Cardiac muscle cell (in vitro differentiated cells and primary cell): ENCODE measurements at places on chromosomes 16 and 17. TPM values are rescaled to one million over a fixed set of nuclear protein-coding genes. Genes with fewer than 3 reads are reported as not detected.
A peak's percentile ranks its signal among the peaks of the same experiment; 100 is the strongest.

Gene SSTR5
- 0.55 TPM in 1 of 2 replicates, not detected in the other for polyA plus RNA-seq

Gene ABHD15
- 4.8 and 5.3 TPM in 2 replicates for polyA plus RNA-seq

Gene PRCD
- polyA plus RNA-seq = 13.3 and 14.4 TPM in 2 replicates

Gene CCL1
- polyA plus RNA-seq = not detected in 2 replicates

Gene MYH1
- not detected in 2 replicates for polyA plus RNA-seq

Gene EFNB3
- 72.0 and 86.9 TPM in 2 replicates for polyA plus RNA-seq

Gene MMP15
- 317 and 388 TPM in 2 replicates for polyA plus RNA-seq

Gene RNF112
- 0.66 and 0.79 TPM in 2 replicates for polyA plus RNA-seq

Gene ACAP1
- 25.9 and 32.1 TPM in 2 replicates for polyA plus RNA-seq

DNA sequence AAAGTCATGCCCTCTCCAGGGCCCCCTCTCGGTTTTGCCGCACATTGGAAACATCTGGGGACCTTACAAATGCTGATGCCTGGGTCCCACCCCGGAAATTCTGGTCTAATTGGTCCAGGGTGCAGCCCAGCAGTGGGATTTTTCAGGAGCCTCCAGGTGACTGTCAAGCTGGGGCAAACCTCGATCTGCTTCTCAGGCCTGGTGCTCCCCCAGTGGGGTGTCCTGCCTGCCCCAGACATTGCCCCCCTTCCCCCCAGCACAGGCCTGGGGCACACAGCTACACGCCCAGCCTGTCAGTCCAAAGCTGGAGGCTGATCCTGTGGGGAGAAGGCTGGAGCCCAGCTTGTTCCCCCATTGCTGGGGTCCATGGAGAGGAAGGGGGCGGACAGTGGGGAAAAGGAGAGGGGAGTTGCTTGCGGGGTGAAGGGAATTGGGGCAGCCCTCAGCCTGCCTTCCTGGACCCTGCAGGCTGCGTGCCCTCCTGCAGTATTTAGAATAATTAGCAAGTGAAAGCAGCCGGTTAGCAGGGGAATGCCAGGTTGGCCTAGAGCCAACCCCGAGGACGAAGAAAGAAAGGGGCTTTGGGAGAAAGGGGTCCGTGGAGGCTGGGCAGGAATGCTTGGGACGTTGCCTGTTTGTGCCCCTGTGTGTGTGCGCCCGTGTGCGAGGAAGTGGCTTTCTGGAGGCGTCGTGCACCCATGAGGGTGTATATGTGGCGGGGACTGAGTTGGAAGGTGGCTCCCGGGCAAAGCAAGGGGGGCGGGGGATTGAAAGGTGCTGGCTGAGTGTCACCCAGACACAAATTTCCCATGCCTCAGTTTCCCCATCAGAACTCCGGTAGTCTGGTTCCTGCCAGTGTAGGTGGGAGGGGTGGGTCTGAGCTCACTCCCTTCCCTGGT lies 5.9 kb downstream of the FOXJ1 start:
- DNase-seq = no peak

DNA sequence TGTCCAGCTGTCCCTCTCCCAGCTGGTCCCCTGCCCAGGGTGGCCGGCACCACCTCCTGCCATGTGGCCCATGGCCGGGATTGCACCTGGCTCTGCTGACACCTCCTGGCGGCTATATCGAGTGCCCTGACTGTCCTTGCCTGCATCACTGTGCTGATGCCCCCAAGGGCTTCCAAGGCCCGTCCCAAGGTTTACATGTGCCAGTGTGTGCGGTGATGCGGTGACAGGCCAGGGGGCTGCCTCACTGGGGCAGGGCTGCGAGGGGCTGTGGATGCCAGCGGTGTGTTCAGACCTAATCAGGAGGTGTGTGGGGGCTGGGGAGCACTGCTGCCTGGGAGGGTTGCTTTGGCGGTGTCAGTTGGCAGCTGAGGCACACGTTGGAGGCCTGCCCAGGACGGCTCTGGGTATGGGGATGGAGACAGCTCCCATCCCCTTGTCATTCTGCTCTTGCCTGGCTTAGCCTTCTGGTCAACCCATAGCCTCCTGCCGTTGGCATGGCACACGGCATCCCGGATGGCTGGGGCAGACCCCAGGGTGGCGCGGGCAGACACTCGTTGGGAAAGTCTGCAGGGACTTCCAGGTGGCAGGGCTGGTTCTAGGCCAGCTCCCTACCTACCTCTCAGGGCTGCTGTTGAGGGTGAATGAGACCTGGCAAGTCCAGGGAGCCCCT lies 5.5 kb downstream of the MAP2K3 start:
- DNase-seq = no peak

GRCh38 chr17:62017496-62017895 lies 47.6 kb downstream of the MED13 start:
- DNase-seq = peak; percentile 6

GRCh38 chr16:56547949-56548567 lies 16.8 kb upstream of the MT4 start:
- peak; percentile 7 for DNase-seq

GRCh38 chr16:89922884-89923639 lies at the start of gene TUBB3:
TSS of gene TUBB3 (plus strand) at chr16:89923342. CDS start at chr16:89923402, 60 bp downstream.
- peak; percentile 86 for DNase-seq

DNA sequence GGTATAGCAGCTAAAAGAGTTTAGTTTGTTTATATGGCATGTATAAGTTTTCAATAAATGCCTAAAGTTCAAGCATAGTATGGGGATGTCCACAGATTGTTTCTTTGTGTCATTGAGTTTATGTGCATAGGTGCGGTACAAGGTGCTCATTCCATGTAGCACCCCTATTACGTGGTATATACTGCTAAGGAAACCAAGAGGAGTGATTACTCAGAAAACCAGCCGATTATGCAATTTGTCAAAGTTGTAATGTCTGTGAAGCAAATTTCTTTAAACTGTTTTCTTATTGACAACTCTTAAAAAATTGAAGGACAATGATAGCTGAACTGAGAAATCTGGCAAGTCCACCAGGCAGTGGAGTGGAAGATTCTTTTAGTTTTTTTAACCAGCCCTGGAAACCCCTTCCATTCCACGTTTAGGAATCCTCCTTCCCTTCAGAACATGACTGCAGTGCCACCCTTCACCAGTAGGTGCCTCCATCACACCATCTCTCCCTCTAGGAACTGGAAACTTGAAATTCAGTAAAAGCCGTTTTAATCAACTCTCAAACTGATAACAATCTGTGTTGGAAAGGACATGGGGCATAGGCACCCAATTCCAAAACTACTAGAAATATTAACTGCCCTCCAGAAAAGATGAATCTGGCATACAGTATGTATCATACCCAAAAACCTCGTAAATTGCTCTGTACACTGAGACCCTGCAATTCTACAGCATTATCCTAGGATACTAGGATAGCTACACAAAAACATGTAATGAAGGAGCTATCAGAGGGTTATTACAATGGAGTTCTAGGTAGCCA lies 43.5 kb downstream of the REXO5 start:
- peak; percentile 58 for DNase-seq

DNA sequence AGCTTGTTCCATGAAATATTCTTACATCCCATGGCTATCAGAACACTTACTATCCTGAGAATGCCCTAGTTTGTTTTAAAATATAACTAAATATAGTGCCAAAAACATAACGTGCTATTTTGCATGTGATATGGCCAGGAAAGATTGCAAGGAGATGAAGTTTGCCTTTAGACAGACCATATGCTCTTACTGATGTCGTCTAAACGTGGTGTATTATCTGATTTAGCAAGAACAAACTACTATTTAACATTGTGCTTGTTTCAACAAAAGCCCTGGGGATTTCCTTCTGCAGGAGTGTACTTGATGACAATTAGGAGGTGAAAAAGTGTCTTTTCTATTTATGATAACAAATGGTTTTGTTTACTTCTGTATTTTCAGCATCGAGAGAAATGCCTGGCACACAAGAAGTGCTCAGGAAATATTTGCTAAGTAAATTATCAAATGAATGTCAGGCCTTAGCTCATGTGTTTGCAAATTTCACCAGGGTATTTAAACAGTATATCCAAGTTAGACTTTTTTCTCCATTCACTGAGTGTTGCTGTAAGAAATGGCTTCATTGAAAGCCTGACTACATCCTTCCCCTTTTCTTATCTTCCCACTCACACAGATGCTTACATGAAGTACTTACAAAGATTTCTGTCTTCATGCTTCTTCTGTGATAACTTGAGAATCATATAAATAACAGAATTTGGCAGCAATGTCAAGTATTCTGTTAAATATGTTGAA lies 1033.6 kb downstream of the CDH8 start:
- no peak for DNase-seq

- DNase-seq = peak; percentile 61
Observed at GRCh38 chr17:58303971-58304749, 23.4 kb upstream of the MPO start.

DNA sequence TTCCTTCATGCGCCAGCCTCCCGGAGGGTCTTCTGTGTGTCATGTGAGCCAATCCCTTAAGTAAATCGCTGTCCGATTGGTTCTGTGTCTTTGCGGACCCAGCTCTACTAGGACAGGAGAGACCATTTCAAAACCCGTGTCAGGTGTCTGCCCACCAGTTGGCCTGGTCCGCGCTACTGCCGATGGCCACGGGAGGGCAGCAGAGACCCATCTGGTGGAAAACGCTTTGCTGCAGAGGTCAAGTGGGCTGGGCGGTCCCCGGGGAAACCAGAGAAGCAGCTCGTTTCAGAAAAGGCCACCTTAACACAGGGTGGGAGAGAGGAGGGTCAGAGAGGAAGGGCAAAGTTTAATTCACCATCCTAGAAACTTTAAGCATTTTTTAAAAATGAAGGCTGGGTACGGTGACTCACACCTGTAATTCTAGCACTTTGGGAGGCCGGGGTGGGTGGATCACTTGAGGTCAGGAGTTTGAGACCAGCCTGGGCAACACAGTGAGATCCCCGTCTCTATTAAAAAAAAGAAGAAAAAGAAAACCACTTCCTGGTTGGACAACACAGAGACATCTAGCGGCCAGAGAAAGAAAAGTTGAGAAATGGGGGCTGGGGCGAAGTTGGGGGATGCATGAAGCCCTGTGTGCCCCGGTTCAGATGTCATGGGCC lies 2.8 kb upstream of the CIBAR2 start:
- peak; percentile 92 for DNase-seq

GRCh38 chr17:38436386-38436785 lies 8.1 kb downstream of the ARHGAP23 start:
- no peak for DNase-seq

GRCh38 chr17:81015136-81015535 lies 19.8 kb upstream of the BAIAP2 start:
- DNase-seq = no peak

DNA sequence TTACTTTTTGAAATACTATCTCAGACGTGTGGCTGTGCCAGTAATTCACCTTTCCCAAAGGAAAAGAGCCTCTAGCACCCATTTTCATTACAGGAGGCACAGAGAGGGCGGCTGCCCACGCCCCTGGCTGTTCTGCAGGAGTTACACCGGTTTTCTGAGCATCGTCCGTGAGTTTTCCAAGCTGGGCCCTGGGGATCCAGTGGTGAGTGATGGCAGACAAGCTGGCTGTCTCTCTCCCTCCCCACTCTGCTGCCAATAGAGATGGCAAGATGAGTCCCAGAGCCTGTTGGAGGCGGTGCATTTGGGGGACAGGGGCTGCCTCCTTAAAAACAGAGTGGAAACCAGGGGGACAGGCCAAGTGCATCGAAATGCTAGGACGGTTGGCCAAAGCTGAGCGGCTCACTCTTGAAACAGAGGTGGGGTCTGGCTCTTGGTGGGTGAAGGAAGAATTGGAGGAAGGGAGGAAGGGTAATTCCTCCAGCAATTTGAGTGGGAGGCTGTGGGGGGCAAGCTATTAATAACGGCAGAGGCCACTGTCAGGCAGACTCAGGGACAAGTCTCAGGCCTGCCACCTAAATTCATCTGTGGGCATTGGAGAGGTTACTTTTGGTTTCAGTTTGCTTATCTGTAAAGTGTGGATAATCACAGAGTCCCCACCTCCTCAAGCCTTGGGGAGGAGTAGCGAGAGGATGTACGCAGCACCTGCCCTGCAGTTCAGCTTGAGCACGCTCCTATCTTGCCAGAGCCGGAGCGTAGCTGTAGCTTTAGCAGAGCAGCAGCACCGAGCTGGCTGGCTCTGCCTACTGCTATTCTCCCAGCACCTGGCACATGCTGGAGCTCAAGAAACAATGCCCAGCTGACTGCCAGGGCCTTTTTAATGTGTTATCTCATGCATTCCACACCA lies 7.5 kb upstream of the NOS2 start:
- no peak for DNase-seq

DNA sequence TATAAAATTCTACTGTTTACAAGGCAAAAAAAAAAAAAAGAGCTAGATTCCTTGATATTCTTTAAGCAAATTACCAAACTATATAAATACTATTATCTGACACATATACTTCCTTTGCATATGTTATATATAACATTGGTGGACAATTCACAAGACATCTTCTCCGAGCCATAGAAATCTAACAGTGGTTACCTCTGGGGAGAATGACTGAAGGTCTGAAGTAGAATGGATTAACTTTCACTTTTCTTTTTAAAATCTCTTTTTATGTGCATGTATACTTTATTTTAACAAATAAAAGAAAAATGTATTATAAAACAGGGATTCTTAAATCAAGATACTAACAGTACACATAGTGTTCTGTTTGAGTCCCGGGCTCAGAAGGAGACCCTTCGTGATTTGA lies 131.0 kb downstream of the MRTFB start:
- DNase-seq = no peak

DNA sequence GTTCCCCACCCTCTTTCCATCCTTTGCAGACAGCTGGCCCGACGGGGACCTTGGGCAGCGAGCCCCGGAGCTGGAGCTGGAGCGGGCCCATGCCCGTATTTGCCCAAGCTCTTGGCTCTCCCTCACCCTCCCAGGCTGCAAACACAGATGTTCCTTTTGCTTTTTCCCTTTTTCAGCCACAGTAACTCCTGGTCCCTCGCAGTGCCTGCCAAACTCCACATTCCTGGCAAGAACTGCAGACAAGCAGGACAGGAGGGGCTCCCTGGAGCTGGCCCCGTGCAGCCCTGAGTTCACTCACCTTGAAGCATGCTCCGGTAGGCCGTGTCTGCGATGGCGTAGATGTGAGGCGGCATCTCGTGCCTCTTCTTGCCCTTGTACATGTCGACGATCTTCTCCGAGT lies 33.9 kb downstream of the MYH11 start:
- DNase-seq = no peak

GRCh38 chr17:58818654-58819053 lies 63.0 kb downstream of the PPM1E start:
- no peak for DNase-seq

DNA sequence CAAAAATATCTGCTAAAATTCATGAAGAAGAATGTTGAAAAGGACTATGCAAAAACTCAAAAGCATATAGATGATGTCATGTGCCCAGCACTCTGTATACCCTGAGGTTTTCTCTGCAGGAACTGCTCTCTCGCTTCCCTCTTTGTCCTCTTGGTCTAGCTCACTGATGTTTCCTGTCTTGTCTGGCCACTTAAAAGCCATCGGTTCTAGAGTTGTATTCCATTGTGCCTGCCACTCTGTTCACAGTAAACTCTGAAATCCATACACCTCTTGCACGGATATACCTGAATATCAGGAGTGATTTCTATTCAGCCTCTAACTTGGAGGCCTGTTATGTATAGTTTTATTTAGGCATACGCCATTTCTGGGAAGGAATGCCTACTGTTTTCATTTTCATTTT lies 101.0 kb upstream of the CNTNAP4 start:
- DNase-seq = no peak

DNA sequence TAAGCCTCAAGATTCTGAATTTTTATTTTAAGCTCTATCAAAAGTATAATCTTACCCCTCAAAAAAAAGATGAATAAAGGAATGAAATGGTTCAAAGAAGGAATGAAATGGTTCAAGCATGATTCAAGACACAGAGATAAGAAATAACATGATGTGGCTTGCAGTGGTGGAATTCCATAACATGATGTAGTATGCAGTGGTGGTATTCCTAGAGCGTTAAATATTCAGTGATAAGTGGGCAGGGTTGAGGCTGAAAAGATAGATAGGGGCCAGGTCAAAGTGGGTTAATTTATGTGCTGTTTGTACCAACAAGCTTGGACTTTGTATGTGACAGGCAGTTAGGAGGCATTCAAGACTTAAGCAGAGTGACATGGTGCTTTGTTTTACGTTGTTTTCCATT lies 29.6 kb downstream of the TNRC6A start:
- no peak for DNase-seq
